GM23338 (cell line): ENCODE measurements at places on chromosomes 3 and 15. TPM values are rescaled to one million over a fixed set of nuclear protein-coding genes. Genes with fewer than 3 reads are reported as not detected.

DNA sequence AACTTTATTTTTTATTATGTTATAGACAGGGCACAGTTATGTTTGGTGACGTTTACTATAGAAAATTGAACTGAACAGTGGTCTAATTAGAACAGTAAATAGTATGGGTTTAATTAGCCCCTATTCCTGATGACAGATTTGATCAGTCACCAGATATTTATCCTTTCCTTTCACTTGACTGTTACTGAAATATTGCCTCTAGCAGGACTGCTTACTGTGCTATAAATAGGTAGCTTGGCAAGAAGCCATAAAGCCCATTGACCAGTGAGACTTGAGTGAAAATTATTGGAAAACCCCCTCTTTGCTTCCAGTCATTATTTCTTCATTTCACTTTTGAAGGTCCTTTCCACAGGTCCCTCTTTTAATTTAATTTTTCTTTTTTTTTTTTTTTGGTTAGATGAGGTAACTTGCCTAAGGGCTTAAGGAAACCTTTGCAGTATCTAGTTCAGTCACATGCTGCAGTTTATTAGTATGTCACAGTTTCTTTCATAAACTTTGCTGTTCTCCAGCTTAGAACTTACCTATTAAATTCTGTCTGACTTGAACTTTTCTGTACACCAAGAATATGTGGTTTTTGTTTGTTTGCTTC, 115.6 kb downstream of the ADAMTSL3 start:
- DNase-seq: no peak
- no peaks in the 10 kb centered on the region for H3K4me1 ChIP-seq
- no peaks in the 10 kb centered on the region for H3K36me3 ChIP-seq
- H3K27me3 ChIP-seq: no peaks in the 10 kb centered on the region
- no peak overlapping the region for H3K27ac ChIP-seq

DNAH12 gene
- total RNA-seq: 0.27 TPM in 1 of 2 replicates, not detected in the other

DNA sequence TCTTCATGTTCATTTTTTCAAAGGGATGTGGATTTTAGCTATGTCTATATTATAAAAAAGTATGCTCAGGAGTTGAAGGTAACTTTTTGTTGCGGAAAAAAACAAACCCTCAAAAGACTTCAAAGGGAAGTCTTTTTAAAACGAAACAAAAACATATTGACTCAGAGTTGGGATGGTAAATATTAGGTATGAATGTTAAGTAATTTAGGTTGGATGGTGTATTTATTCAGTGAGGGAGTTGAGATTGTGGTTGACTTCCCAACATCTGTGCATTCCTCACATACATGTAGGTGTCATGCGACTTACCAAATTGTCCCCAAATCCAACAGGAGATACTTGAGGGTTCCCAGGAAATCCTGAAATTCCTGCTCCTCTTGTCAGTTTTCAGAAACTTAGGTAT, 32.7 kb upstream of the PLSCR5 start:
- no peaks in the 10 kb centered on the region for H3K36me3 ChIP-seq
- 0 out of 2 replicates have a peak, but pooled peaks cover 4% of the 10 kb centered on the region for H3K4me1 ChIP-seq
- no peak overlapping the region for H3K27ac ChIP-seq
- no peaks in the 10 kb centered on the region for H3K27me3 ChIP-seq

GRCh38 chr3:66667263-66667662, 166.4 kb upstream of the LRIG1 start:
- H3K36me3 ChIP-seq: no peaks in the 10 kb centered on the region
- no peak for DNase-seq
- no peaks in the 10 kb centered on the region for H3K27me3 ChIP-seq
- no peak overlapping the region for H3K27ac ChIP-seq
- no peak overlapping the region for H3K4me3 ChIP-seq
- H3K4me1 ChIP-seq: no peaks in the 10 kb centered on the region

DNA sequence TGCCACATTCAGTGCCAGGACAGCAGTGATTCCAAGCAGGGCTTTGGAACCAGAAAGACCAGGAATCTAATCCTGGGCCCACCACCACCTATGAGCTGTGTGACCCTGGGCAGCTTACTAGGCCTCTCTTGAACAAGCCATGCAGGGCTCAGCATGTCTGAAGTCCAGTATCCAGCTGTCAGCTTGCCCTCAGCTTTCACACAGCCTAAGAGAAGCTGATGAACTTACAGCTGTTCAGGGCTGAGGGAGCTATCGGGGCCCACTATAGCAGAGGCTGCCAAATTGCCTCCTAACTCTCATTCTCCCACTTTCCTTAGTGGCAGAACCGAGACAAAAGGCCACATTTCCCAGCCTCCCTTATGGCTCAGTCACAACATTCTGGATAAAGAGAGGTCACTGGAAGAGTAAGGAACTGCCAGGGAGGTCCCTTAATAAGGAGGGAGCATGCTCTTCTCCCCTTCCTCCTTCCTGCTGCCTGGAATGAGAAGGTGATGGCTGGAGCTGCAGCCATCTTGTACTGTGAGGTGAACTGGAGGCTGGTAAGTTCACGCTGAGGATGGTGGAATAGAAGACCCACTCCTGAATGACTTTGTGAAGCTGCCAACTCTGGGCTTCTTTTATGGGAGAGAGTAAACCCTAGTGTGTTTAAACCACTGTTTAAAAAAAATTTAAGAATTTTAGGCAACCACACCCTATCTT, 34.5 kb downstream of the FEM1B start:
- no peak overlapping the region for H3K27ac ChIP-seq
- no peak for DNase-seq
- peaks cover 24% of the 10 kb centered on the region for H3K4me1 ChIP-seq
- no peak overlapping the region for H3K4me3 ChIP-seq

DNA sequence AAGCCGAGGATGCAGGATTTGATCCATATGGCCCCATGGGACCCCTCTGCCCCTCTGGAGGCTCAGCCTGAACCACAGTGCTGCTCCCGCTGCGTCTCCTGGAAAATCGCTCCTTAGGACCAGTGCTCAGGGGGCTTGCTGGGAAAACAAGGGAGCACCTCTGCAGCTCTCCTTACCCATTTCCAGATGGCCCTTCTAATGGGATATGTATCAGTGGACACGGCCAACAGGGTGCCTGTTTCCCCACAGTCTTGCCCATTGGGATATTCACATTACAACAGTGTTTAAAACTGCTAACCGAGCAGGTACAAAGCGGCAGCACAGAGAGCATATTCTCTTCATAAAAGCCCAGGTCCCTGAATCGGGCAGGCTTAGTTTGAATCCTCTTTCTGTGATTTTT, 27.1 kb downstream of the TMEM44 start:
- no peak overlapping the region for H3K27ac ChIP-seq
- DNase-seq: no peak
- no peaks in the 10 kb centered on the region for H3K27me3 ChIP-seq
- H3K4me3 ChIP-seq: no peak overlapping the region
- H3K4me1 ChIP-seq: no peaks in the 10 kb centered on the region

KCNMB2 gene
- not detected in 2 replicates for total RNA-seq
